ENCODE measurements at places on chromosomes 7 and 10.

DNA sequence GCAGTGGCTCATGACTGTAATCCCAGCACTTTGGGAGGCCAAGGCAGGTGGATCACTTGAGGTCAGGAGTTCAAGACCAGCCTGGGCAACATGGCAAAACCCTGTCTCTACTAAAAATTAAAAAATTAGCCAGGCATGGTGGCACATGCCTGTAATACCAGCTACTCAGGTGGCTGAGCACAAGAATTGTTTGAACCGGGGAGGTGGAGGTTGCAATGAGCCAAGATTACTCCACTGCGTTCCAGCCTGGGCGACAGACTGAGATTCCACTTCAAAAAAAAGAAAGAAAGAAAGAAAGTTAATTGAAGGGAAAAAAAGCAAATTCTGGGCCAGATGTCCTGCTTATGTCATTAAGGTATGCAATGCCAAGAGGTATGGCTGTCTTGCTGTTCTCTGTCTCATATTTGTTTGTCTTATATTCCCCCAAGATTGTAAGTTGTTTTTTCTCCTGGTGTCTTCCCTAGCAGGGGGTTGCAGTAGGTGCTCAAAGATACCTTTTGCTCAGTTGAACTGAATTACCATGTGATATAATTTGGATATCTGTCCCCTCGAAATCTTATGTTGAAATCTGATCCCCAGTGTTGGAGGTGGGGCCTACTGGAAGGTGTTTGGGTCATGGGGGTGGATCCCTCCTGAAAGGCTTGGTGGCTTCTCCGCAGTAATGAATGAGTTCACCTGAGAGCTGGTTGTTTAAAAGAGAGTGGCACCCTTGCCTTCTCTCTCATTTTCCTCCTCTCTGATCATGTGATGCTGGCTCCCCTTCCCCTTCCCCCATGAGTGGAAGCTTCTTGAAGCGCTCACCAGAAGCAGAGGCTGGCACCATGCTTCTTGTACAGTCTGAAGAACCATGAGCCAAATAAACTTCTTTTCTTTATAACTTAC, 60.9 kb downstream of the MYOF start:
- no peak for DNase-seq

DNA sequence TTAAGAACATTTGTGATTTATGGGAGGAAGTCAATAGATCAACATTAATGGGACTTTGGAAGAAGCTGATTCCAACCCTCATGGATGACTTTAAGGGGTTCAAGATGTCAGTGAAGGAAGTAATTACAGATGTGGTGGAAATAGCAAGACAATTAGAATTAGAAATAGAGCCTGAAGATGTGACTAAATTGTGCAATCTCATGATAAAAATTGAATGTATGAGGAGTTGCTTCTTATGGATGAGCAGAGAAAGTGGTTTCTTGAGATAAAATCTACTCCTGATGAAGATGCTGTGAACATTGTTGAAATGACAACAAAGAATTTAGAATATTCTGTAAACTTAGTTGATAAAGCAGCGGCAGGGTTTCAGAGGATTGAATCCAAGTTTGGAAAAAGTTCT, 70.9 kb upstream of the NEUROD6 start:
- no peak for DNase-seq

GRCh38 chr10:85862771-85863170, 503.8 kb downstream of the GRID1 start:
- DNase-seq: no peak

- no peak for DNase-seq
These were observed 645.7 kb downstream of the ANKRD7 start for GRCh38 chr7:118870187-118870586.

DNA sequence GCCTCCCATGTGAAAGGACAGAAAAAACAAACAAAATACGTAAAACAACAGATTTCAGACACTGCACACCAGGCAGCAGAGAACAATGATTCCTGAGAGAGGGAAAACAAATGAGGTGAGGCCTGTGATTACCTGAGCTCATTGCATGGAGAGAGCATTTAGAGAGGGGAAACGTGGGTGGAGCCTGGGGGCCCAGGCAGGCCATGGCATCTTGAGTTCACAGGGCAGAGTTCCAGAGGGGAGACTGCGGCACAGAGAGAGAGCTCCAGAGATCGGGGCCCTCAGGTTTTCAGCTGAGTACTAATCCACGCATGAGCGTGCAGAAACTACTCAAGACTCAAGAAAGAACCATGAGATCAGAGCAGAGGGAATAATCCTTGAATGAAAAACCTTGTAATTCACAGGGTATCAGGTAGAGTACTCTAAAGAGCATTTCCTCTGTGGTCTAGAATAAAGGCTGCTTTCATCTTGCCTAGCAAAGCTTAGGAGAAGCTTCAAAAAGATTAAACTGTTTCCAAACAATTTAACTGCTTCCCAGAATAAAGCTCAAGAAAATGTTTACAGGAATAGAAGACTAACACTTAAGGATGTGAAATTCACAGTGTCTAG, 46.6 kb upstream of the ARHGAP12 start:
- no peak for DNase-seq

DNA sequence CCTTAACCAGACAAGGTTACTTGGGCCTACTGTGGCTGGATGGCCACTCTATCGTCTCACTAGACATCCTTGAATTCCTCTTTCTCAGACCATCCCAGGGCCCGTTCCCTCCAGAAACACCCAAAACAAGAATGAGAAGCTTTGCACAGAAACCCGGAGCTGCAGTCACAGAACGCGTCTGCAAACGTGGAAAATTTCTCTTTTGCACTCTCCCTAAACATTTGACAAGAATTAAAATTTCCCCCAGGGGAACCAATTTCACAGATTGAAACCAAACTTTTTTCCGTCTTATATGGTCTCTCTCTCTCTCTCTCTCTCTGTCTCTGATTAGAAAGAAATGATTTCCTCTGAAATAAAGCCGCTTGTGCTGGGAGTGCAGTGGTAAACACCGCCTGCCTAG, 120.7 kb downstream of the MKX start:
- no peak for DNase-seq

DNA sequence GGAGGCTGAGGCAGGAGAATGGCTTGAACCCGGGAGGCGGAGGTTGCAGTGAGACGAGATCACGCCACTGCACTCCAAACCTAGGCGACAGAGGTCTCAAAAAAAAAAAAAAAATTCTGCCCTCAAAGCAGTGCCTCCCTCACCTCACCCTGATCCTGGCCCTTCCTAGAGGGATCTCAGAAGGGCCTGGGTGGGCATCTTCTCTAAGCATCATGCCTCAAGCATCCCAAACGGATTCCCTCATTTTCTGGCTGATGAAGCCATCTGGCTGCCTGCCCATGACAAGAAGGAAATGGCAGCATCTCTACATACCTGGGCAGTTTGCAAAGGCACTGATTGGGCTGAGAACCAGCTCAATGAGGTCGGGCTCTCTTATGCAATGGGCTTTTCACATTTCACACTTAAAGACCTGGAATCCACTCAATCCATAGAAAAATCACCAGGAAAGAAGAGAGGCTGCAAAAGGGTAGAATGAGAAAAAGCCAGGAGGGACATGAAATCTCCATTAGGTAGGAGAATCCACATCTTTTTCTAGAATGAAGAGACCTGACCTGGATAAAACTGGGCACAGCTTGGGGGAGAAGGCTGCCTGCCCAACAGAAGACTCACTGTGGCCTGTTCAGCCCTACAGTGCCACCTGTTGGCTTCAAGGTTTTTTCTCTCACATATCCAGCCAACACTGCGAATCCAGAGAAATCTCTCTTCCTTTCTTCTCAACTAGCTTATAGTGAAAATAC, 48.1 kb downstream of the PDLIM1 start:
- no peak for DNase-seq
